ENCODE measurements at places on chromosomes 6 and 20.

- DNase-seq, result no peak
Measured at GRCh38 chr6:15166121-15166520, 79.7 kb upstream of the JARID2 start.

DNA sequence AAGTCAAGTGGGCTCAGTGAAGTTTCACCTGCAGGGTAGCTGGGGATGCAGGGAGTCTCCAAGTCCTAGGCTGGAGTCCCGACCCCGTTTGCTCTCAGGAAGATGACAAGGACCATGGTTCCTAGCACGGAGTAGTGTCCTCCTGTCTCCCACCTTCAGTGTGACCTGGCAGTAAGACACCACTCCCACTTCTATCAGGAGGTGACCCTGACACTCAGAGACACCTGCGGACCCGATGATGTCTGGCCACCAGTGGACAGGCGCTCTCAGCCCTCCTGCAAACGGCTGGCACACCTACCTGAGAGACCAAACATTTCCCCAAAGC lies 1.1 kb downstream of the SOD2 start:
- DNase-seq, result no peak

DNA sequence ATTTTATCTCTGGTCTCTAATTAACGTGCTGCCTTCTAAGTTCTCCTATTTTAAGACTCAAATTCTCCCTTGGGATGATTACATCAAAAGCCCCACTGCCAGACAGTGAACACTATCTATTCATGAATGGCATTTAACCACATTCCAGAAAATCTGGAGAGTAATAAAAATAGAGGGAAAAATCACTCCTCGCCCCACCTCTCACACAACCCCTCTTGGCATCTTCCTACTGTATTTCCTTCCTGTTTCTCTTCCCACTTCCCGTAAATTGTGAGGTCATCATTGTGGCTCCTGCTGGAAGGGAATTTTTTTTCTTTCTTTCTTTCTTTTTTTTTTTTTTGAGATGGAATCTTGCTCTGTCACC lies 31.5 kb downstream of the RAB44 start:
- no peak for DNase-seq

DNA sequence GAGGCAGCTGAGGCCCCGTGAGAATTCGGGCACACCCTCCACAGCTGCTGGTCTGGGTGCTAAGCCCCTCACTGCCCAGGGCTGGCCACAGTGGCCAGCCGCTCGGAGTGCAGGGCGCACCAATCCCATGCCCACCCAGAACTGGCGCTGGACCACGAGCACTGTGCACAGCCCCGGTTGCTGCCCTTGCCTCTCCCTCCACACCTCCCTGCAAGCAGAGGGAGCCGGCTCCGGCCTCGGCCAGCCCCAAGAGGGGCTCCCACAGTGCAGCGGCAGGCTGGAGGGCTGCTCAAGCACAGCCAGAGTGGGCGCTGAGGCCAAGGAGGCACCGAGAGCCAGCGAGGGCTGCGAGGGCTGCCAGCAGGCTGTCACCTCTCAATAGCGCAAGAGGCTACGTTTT lies 35.0 kb downstream of the CGA start:
- DNase-seq, result no peak

DNA sequence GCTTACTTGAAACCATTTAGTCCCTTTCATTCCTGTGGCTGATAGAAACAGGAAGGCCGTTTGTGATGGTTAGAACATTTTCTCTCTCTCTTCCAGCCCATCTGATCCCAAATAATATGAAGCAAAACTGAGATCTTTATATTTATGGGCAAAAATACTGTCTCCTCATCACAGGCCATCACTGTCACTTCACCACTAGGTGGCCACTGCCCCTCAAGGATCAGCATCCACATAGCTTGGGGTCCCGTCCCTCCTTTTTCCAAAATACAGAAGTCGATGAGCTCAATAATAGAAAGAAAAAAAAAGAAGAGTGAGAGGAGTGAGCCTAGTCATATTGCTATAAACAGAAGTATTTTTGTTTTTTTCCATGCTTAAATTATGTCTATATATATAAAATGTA lies 46.4 kb upstream of the LAMP5 start:
- no peak for DNase-seq

DNA sequence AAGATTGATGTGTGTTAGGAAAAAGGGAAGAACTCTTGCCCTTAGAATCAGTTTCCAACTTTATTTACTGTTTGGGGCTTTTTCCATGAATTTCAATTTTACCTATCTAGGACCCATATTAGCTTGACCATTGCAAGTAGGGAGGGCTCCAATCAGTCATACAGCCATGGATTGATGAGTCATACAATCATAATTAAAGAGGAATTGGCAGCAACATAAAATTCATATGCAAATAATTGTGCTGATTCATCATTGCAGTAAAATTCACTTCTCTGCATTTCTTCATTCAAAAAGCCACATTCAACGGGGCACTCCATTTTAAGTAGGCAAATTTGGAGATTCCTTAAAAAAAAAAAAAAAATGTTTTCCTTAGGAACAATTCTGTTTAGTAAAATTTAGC lies 1016.4 kb downstream of the KIF16B start:
- DNase-seq, result no peak

DNA sequence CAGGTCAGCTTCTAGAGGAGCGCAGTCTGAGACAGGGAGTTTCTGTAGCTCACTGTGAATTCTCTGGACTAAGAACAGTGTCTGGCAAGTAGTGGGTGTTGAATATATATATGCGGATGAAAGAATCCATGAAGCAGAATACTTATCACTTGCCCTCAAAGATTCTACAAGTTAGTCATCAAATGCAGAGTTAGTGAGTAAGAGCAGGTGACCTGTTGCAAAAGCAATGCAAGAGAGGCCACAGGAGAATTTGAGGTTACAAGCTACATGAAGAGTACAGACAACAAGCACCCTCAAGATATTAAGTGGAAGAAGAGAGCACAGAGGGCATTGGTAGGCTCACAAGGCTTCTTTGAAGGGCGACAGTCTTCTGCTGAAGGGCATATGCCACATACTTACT lies 103.4 kb upstream of the BTBD3 start:
- DNase-seq, result no peak

DNA sequence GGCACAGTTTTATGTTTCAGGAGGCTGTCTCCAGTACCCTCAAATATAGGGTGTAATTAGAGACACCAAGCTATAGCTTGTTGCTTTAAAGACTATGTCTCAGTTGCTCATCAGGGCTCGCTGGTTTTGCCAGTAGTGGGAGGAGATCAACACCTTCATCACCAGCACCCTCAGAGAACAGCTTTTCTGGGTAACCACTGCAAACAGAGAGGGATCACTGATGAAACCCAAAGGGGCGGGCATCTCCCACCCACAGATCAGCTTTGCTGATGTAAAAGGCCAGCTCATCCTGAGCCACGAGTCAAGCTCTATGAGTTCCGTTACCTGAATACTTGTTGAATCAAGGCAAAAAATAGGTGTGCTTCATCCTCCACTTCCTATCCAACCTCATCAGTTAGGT lies 187.7 kb downstream of the AIG1 start:
- no peak for DNase-seq

- DNase-seq, result no peak
Measured at GRCh38 chr6:73679009-73679408, 17.0 kb upstream of the CD109 start.

GRCh38 chr20:51386586-51386985 lies 155.9 kb downstream of the NFATC2 start:
- no peak for DNase-seq

DNA sequence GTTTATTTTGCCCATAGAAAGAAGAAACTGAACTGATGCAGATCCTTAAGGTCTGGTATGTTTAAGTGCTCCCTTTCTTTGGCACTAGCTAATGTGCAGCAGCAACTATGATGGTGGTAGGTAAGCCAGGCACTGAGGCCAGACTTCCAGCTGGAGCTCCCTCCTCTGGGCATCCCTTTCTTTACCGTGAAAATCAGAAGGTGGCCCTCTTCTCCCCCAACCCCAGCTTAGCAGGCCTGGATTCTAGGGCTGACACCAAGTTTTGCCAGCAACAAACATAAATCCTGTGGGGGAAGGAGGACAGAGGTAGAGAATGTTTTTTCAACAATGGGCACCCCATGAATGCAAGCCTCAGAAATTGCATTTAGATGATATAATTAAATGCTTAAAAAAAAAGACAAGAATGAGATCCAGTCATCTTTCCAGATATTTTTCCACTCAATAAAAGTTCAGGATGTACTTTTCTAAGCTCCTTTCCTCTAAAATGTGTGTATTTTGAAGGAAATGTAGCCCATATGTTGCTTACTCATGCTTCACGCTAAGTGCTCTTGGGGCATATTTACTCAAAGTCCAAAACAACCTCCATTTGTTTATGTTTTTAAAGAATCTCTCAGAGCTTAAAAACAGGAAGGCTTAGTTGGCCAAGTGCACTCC lies 123.9 kb upstream of the NXT1 start:
- no peak for DNase-seq

DNA sequence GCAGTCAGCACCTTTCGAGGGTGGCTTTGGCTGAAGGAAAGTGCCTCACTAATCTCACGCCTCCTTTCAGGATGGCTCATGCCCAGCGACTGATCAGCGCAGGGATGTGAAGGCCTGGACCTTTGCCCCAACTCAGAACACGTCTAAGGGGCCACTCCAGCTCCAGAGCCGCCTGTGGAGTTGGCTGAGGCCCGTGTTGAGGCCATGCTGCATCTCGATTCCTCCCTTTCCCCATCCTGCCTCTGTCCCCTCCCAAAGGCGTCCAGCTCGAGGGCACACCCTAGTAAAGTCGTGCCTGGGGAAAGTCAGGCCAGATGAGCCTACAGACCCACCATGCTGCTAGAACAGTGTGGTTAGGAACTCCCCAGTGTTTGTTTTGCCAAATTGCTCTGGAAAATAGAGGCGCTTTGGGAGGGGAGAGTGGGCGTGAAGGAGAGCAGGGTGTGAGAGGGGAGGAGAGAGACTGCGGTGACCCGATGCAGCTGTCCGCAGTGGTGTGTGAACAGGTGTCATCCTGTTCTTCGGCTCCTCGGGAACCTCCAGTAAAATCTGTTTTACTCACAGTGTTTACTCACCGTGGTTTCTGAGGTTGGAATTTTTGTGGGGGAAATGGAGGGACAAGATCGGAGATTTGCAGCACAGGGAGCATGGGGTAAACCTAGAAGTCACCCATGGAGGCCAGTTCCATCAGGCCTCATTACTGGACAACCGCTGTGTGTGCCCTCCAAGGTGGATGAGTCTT lies 85.0 kb upstream of the PMEPA1 start:
- no peak for DNase-seq

DNA sequence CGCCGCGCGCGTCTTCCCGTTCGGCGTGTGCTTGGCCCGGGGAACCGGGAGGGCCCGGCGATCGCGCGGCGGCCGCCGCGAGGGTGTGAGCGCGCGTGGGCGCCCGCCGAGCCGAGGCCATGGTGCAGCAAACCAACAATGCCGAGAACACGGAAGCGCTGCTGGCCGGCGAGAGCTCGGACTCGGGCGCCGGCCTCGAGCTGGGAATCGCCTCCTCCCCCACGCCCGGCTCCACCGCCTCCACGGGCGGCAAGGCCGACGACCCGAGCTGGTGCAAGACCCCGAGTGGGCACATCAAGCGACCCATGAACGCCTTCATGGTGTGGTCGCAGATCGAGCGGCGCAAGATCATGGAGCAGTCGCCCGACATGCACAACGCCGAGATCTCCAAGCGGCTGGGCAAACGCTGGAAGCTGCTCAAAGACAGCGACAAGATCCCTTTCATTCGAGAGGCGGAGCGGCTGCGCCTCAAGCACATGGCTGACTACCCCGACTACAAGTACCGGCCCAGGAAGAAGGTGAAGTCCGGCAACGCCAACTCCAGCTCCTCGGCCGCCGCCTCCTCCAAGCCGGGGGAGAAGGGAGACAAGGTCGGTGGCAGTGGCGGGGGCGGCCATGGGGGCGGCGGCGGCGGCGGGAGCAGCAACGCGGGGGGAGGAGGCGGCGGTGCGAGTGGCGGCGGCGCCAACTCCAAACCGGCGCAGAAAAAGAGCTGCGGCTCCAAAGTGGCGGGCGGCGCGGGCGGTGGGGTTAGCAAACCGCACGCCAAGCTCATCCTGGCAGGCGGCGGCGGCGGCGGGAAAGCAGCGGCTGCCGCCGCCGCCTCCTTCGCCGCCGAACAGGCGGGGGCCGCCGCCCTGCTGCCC lies 1.1 kb downstream of the SOX4 start:
- no peak for DNase-seq

DNA sequence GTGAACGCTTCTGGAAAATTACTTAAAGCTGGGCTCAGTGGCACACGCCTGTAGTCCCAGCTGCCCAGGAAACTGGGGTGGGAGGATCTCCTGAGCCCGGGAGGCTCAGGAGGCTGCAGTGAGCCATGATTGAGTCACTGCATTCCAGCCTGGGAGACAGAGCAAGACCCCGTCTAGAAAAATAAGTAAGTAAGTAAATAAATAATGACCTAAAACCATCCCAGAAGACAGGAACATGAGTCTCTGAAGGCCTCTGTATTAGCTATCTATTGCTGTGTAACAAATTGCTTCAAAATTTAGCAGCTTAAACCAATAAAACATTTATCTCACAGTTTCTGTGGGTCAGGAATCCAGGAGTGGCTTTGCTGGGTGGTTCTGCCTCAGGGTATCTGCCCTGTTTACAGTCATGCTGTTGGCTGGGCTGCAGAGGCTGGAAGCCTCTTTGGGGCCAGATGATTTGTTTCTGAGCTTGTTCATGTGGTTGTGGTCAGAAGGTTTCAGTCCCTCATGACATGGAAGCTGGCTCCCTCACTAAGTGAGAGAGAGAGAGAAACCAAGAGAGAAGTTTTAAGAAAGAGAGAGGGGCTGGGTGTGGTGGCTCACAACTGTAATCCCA lies 48.4 kb upstream of the NCOA3 start:
- DNase-seq, result no peak

DNA sequence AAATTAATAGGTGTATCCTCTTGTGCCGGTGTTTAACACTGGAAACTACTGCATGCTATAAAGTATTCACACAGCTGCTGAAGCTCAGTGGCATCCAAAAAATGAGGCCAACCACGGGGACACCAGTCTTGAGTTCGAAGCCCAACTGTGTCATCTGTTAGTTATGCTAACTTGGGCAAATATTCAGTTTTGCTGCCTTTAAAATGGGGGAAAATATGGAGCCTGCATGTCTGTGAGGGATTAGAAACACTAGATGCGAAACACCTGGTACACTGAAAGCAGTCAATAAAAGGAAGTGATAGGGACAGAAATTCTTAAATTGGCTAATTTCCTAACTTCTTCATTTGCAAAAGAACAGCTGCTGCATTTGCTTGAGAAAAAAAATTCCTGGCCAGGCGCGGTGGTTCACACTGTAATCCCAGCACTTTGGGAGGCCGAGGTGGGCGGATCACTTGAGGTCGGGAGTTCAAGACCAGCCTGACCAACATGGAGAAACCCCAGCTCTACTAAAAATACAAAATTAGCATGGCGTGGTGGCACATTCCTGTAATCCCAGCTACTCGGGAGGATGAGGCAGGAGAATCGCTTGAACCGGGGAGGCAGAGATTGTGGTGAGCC lies 36.6 kb upstream of the MLIP start:
- no peak for DNase-seq

DNA sequence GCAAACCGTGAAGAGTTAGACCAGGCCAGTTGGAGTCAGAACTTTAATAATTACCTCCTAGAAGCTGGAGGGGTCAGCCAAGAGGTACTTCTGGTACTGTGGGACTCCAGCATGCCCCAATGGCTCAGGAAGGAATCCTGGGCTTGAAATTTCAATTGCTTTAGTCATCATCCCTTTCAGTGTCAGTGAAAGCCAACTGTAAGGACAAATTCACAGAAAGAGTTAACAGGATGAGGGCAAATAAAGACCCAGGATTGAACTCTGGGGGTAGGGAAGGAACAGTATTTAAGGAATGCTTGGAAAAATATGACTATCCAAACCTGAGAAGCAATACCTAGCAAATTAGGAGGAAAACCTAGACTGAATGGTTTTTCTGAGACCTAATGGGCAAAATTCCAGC lies 735.1 kb upstream of the MARCKS start:
- DNase-seq, result no peak

- DNase-seq, result no peak
Measured at GRCh38 chr6:45870531-45870930, 145.1 kb downstream of the CLIC5 start.
